ENCODE measurements at places on chromosomes 7 and 10.
A peak's percentile ranks its signal among the peaks of the same experiment; 100 is the strongest.

DNA sequence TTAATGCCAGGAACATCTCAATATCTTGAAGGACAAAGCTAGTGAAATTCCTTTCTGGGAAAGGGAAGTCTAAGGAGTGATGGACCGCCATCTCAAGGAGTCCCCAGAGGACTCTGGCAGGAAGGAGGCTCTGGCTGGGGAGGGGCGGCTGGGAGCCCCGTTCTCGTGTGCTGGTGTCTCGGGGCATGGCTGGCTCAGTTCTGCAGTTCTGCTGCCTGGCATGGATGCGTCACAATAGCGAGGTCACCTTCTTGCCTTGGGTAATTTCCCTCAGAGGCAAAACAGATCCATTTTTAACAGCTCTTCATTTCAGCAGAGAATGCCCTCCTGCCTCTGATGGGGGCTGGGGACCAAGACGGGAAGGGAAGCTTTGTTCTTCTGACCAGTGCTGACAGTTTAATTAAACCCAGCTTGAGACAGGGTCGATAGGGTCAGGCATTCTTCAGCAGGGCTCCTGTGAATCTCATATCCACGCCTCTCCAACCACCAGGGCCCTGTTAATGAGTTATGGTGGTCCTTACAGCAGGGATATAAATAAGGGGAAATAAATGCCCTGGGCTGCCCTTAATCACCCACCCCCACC lies 35.7 kb downstream of the SLIT1 start:
- DNase-seq: no peak

GRCh38 chr7:139982927-139983920 lies 79.5 kb downstream of the PARP12 start:
- no peak for DNase-seq

GRCh38 chr7:69906283-69906995 lies 308.2 kb downstream of the AUTS2 start:
- no peak for DNase-seq

- no peak for DNase-seq
These were observed 170.9 kb upstream of the MAGI2 start for GRCh38 chr7:79624336-79624735.

GRCh38 chr10:52056291-52056690 lies 257.8 kb upstream of the DKK1 start:
- peak; percentile 44 for DNase-seq

GRCh38 chr7:78787854-78788253 lies 665.6 kb downstream of the MAGI2 start:
- DNase-seq: peak; percentile 57

DNA sequence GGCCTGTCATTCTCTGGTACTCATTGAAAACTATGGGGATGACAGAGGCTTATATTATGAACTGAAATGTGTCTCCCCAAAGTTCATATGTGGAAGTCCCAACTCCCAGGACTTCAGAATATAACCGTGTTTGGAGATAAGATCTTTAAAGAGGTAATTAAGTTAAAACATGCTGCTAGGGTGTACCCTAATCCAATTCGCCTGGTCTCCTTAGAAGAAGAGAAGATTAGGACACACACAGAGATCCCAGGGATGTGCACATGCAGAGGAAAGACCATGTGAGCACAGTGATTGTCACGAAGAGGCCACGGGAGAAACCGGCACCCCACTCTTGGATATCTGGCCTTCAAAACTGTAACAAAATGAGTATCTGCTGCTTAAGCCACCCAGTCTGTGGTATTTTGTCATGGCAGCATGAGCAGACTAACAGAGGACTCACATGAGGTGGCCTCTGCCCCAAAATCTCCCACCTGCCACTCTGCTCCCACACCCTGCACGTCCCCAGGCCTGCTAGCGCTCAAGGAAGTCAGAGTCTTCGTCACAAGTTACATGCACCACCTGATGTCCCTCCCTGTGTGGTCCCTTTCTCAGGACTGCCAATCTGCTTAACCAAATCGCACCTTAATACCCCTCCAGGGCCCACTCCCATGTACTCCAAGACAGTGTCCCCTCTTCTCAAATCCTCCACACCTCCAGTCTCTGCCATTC lies 26.8 kb downstream of the PLAC9 start:
- no peak for DNase-seq

DNA sequence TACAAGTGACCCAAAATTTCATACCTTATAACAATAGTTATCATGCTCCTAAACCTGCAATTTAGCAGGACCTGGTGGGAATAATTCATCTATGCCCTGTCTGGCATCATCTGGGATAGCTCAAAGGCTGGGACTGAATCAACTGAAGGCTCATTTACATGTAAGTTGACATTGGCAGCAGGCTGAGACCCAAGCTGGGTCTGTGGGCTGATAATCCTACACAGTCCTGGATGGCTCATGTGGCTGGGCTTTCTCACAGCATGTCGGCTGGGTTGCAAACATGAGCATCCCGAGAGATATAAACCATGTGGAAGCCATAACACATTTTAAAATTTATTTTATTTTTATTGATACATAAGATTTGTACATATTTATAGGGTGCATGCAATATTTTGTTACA lies 19.5 kb upstream of the ABCB5 start:
- DNase-seq: no peak

- no peak for DNase-seq
These were observed 868.4 kb downstream of the SORCS3 start for GRCh38 chr10:105509517-105509916.

- DNase-seq: peak; percentile 70
These were observed 17.6 kb downstream of the ZDHHC16 start for GRCh38 chr10:97463363-97464132.

GRCh38 chr7:100023526-100023925 lies 8.1 kb downstream of the ZKSCAN1 start:
- peak; percentile 27 for DNase-seq

DNA sequence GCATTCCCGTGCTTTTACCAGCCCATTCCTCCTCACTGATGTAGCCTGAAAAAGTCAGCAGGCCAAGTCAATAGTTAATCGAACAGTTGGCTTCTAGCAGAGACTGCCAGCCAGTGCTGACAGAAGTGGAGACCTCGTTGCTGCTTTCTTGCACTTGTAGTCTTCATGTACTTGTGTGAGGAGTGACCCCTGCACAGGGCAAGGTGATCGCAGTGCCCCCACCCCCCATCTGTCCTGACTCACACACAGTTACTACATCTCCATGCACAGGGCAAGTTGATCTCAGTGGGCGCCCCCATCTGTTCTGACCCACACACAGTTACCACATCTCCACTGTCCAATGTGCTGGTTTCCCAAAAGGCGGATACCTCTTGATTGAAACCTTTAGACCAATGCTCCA lies 34.2 kb downstream of the C10orf71 start:
- DNase-seq: no peak

GRCh38 chr10:122018951-122019413 lies 30.0 kb downstream of the TACC2 start:
- DNase-seq: peak; percentile 83

GRCh38 chr10:103450201-103450695 lies 1.9 kb downstream of the CALHM2 start:
- DNase-seq: no peak

DNA sequence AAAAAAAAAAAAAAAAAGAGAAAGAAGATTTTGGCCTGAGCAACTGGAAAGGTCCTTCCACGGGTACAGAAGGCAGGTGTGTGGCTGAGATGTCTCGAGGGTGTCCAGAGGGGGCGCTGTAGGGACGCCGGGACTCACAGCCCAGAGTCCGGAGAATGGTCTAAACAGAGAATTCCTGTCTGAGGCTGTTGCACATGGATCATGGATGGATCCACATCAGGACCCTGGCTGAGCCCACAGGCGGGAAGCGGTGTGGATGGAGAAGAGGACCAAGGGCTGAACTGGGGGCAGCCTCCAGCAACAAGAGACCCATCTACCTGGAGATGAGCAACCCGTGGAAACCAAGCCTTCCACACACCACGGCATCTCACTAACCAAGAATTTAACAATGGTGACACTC lies 55.0 kb downstream of the PKD1L1 start:
- no peak for DNase-seq

DNA sequence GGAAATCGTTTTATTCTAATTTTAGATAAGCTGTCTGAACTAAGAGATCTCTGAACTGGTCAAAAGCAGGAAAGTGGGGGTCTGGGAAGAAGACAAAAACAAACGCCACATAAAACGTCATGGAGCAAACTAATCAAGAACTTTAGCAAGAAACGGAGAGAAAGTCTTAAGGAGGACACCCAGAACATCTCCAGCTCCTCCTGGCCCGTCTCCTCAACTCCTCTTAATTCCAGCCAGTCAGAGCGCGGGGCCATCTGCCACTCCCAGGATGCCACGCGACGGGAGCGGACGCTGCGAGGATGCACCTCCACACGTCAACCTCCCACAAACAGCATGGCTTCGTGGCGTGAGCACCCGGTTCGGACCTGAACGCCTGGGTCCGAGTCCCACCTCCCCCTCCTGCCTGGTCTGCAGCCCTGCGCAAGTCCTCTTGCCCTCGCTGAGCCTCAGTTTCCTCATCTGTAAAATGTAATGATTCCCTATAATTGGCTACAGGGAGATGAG lies 598 bp downstream of the MMS19 start:
- peak; percentile 71 for DNase-seq

GRCh38 chr10:31708046-31708445 lies 220.6 kb downstream of the ARHGAP12 start:
- DNase-seq: no peak

DNA sequence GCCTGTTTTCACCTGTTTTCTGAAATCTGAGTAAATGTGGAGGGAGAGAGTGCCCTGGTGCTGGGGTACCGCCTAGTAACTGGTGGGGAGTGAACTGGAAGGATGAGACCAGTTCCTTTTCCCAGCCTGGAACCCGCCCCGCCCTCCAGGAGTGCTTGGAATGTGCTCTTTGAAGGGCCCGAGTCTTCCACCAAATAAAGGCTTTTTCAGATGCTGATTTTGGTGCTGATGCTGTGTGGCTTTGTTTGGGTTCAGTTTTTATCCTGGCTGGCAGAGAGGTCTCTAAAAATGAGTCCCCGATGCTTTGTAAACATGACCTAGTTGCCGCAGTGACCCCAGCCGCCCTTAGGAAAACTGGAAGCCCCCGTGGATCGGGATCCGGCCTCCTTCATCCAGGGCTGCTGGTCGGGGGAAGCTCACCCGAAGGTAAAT lies 25.9 kb downstream of the FOXK1 start:
- DNase-seq: no peak

DNA sequence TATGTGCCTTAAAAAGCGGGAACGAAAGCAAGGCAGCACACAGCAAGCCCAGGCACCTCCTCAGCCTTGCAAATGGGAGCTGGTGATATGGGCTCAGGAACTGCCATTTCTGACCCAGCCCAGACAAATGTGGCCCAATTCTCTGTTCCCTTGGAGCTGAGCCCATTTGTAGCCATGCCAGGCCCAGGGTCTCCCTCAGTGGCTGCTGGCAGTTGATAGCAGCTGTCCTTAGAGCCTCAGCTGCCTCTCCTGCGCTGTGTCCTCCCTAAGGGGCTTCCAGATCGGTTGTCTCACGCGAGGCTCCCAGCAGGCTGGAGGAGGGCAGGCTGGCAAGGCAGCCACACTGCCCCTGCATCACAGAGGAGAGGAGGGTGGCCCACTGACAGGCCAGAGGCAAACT lies 275.8 kb downstream of the KCNMA1 start:
- no peak for DNase-seq

- DNase-seq: no peak
These were observed 1.4 kb upstream of the TSPAN15 start for GRCh38 chr10:69449841-69450240.

DNA sequence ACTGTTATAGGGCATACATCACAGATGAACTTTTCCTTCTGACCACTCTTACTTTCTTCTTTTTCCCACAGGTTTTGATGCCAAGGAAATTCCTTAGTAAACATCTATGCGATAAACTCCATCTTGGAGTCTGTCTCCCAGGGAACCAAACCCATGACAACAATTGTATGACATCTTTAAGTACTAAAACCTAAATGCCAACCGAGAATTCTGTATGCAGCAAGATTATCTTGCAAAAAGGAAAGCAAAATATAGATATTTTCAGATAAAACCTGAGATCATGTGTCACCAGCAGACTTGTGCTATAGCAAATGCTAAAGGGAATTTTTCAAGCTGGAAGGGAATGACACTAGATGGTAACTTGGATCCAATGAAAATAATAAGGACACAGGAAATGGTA lies 22.0 kb upstream of the BEND7 start:
- DNase-seq: no peak

DNA sequence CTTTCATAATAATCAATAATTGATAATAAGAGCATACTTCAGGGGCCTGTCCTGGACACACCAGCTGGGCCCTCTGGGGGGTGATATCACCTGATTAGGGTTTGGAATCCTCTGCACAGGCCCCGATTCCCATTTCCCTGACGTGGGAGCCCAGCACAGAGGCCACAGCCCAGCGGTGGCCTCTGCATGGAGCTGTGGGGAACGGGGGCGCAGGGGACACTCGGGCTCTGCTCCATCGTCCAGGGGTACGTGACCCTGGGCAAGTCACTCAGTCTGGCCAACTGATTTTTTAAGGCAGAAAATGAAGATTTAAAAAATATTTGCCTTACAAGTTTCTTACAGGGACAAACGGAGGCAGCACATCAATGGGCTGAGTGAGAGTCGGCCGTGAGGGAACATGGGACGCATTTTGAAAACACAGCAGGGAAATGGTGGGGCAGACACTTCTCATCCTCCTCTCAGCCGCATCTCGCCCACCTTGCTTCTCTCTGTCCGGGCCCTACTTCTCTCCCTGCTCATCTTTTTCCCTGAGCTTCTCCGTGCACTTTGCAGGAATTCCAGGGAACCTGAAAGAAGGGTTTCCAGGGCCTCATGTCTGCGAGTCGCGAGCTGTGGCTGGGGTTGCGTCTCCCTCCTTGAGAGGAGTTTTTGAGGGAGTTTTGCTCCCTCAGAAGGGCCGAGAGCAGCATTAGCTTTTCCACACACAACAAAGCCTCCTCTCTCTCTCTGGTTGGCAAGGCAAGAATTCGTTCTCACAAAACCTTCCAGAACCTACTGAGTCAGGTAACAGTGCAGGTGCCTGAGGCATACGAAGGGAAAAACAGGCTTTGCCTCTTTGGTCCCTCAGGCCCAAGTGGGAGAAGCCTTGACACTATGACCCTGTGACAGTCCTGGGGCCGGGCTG lies 312.0 kb downstream of the WDR37 start:
- no peak for DNase-seq

- no peak for DNase-seq
These were observed 239.1 kb downstream of the EBF3 start for GRCh38 chr10:129725011-129725410.

GRCh38 chr7:159075563-159076238 lies 69.0 kb downstream of the VIPR2 start:
- no peak for DNase-seq

DNA sequence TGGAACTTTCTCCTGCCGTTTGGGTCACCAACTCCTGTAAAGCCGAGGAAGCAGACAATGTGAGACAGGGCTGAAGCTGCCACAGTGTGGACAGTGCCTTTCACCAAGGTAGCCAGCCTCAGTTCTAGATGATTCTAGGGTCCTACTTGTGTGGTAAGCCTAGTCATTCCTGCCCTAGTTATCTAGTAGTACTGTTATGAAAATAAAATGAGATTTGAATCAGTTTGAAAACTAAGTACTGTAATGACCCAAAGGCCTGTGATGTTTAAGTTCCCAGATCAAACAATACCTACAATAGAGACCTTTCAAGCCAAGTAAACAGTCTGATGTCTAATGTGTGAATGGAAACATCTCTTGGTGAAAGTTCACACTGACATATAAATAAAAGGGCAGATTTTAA lies 37.1 kb downstream of the POLL start:
- DNase-seq: no peak

GRCh38 chr10:22410846-22411245 lies 65.5 kb downstream of the SPAG6 start:
- no peak for DNase-seq

GRCh38 chr7:47663213-47663612 lies 81.3 kb upstream of the TNS3 start:
- DNase-seq: no peak
